ENCODE measurements at places on chromosomes 7 and 10.

GRCh38 chr7:28272461-28272877, 91.9 kb upstream of the JAZF1 start:
- no peak for DNase-seq

DNA sequence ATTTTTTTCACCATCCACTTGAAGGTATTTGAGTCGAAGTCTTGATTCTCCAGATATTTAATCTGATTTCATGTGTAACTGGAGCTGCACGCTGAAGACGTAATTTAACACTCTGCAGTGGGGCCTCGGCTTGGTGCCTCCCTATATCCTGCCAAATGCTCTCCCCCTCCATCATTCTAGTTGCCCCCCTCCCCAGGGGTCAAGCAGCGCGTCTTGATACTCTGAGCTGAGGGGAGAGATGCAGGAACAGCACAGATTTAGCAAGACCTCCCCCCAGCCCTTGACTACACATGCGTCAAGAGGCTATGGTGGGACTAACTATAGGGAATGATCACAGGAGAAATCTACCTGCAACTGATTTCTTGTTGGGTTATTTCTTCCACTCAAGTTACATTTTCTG, 85.8 kb downstream of the PRPF18 start:
- peak; percentile 65 for DNase-seq

- DNase-seq, result no peak
These were observed 1193.4 kb downstream of the SORCS3 start for GRCh38 chr10:105834261-105835059.

DNA sequence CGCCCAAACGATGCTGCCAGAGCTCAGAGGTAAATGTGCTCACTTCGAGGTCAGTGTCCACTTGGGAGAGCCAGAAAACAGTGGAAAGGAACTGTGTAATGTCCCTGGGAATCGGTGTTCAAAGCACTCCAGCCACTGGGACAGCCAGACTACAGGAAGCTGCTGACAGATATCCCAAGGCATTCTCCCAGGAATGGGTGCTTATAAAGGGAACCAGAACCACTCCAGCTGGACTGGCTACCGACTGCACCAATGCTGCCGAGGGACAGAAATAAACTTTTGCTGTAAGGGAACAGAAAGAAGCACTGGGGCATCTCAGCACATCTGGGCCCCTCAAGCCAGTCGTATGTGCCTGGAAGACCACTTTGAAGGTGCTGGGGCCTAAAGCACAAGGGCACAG, 76.7 kb downstream of the ATXN7L1 start:
- DNase-seq, result no peak

DNA sequence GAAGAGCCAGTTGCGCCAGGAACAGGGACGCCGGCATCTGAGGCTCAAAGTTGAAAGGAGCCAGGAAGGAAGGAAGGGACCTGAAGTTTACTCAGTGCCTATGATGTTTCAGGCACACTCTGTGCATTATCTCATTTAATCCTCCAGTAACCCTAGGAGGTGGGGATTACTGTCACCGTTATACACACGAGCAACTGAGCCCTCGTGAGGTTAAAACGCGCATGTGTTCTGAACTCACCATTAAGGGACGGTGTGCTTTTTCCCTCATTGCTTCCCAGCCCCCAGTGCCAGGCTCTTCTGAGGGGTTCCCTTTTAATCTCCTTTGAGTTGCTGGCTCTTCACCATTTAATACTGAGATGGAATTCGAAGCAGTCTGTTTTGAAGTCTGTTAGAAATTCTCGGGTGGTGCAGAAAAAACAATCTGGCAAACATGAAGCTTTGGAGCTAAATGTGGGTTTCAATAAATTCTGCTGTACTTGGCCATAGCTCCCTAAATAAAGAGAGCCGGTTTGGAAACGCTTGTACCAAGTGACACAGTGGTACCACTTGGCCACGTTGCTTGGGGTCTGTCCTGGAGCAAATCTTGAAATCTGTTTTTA, 102.2 kb downstream of the TAX1BP1 start:
- no peak for DNase-seq

DNA sequence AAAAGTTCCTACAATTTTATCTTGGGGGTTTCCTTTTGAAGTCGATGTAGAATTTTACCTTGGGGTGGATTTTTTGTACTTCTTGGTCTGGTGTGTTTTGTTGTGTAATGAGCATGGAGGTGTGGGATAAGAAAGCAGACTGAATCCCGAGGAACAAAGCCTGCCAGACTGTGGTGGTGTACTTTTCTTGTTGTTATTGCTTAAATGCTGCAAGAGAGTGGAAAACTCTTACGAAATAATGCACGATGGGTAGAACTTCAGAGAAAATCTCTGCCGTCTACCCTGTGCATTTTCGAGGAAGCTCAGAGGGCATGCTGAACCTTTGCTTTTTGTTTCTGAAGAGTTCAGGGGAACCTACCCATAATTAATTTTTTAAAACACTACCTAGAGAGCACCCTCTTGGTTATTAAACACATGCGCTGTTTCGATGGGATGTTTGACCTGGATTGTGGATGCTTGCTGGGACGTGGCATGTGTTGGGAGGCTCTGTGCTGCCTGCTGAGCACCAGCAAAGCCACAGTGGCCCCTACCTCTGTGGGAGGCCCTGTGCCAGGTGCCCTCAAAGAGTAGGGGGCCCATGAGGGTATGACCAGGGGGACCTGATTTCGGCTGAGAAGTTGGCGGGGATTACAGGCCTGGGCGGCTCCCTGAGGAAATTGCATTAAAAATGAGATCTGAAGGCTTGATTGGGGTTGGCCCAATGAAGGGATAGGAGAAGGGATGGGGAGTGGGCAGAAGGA, 94.1 kb downstream of the TCF7L2 start:
- DNase-seq, result no peak

- DNase-seq, result no peak
These were observed 114.6 kb upstream of the FZD1 start for GRCh38 chr7:91149341-91150246.

- no peak for DNase-seq
These were observed 194.9 kb downstream of the ETV1 start for GRCh38 chr7:13794581-13794980.

GRCh38 chr10:44619521-44619920, 234.6 kb upstream of the CXCL12 start:
- no peak for DNase-seq

DNA sequence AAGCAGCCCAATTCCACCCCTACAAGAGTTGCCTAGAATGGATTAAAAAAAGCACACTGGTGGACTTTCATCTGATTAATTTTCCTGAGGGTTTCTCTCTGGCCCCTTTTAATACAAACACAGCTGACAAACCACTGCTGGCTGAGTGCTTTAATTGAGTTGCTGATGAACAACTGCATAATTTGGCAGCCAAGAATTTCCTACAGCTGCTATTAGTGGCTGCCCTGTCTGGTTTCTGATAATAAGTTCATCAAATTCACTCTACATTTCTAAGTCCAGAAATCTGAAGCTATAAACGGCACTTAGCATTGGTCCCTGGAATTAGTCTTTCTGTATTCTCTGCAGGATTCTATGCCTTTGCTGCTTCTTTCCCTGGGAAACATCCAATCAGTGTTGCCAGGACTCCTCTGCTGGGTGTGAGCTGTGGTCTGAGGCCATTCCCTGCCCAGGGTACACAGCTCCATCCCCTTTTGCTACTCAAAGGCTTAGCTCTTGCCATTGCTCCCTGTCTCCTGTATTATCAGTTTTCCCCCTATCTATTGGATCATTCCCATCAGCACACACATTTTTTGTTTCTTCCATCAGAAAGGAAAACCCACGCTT, 110.6 kb downstream of the LSM5 start:
- DNase-seq, result no peak

GRCh38 chr7:121000081-121000983, 11.8 kb downstream of the CPED1 start:
- no peak for DNase-seq

DNA sequence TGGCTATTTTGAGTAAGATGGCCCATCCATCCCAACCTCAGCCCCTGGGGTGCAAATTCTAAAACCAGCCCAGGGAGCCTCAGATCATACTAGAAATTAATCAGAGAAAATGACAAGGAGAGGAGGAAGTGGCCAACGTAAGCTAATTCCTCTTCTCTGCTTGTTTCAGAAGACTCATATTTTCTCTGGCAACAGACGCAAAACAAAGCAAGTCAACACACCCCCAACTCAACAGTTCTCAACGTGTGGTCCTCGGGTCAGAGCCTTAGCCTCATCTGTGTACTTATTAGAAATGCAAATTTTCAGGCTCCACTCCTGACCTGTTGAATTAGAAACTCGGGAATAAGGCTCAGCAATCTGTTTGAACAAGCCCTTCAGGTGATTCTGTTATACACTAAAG, 413.9 kb upstream of the AUTS2 start:
- no peak for DNase-seq

GRCh38 chr7:157139810-157140510, 1.2 kb downstream of the UBE3C start:
- DNase-seq, result no peak

GRCh38 chr7:137302081-137302480, 41.5 kb downstream of the PTN start:
- peak; percentile 31 for DNase-seq

DNA sequence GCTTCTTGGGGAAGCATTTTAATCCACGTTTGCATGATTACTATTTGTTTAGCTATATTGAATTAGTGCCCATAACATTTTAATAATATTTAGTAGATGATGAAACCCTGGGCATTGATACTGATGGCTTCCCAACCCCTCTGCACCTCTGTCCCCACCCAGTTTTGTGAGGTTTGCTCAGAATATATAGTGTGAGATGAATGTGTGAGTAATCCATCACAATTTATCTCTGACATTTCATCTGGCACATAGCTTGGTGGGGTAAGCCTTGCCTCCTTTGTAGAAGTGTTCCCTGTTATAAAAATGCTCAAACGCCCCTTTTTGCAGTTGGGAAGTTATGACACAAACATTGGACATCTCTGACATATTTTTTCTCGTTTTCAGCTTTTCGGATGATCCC, 104.2 kb downstream of the WNT2 start:
- DNase-seq, result no peak

DNA sequence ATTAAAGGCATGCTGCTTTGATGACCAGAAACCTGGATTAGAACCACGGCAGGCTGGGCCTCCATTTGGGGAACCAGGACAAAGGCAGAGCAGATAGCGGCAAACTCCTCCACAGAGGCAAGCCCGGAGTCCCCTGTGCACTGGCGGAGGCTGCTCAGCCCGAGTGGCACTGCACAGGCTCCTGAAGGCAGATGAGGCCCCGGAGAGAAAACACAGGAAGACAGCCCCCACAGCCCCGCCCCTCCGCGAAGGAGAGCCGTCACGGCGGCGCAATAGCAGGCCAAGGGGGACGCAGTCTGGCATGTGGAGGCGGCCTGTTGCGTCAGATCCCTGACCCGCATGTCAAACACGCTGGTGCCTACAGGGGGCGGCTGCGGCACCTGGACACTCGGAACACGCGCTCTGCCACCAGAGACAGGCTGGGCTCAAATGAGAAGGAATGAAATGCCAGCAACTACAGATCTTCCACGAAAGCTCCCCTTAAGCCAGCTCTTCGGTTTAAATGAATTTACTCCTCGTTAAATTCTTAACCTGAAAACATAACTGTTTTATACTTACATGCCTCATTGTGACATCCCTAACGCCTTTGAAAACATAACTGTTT, 128.5 kb downstream of the MAD1L1 start:
- DNase-seq, result peak; percentile 71

Measured in renal cortex interstitium (tissue), 15 donors.